ENCODE measurements at places on chromosomes 7 and 10. TPM values are rescaled to one million over a fixed set of nuclear protein-coding genes. Genes with fewer than 3 reads are reported as not detected.

GRCh38 chr7:47483604-47484273 is 98.2 kb downstream of the TNS3 start:
- no peak overlapping the region for H3K27ac ChIP-seq
- no peaks in the 10 kb centered on the region for H3K36me3 ChIP-seq
- H3K4me1 ChIP-seq, result peaks cover 63% of the 10 kb centered on the region
- no peaks in the 10 kb centered on the region for H3K27me3 ChIP-seq
- DNase-seq, result no peak

DNA sequence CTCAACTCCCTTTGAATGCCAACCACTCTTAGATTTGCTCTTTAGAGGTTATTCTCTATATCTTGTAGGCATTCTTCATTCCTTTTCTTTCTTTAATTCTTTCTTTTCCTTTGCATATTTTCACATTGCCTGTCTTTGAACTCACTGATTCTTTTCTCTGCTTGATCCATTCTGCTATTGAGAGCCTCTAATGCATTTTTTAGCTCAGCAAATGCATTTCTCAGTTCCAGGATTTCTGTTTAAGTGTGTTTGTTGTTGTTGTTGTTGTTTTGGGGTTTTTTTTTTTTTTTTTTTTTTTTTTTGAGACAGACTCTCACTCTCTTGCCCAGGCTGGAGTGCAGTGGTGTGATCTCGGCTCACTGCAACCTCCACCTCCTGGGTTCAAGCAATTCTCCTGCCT is 71.6 kb downstream of the FBXL13 start:
- no peaks in the 10 kb centered on the region for H3K27me3 ChIP-seq
- DNase-seq, result no peak
- H3K36me3 ChIP-seq, result no peaks in the 10 kb centered on the region
- H3K4me3 ChIP-seq, result no peak overlapping the region
- no peaks in the 10 kb centered on the region for H3K4me1 ChIP-seq
- H3K27ac ChIP-seq, result no peak overlapping the region

IFIT1 gene
- 23.4 TPM for polyA plus RNA-seq

ACTR1A gene
- 100 TPM for polyA plus RNA-seq

POP7 gene
- 42.1 TPM for polyA plus RNA-seq
